ENCODE measurements at places on chromosomes 3 and 15.
A peak's percentile ranks its signal among the peaks of the same experiment; 100 is the strongest.

DNA sequence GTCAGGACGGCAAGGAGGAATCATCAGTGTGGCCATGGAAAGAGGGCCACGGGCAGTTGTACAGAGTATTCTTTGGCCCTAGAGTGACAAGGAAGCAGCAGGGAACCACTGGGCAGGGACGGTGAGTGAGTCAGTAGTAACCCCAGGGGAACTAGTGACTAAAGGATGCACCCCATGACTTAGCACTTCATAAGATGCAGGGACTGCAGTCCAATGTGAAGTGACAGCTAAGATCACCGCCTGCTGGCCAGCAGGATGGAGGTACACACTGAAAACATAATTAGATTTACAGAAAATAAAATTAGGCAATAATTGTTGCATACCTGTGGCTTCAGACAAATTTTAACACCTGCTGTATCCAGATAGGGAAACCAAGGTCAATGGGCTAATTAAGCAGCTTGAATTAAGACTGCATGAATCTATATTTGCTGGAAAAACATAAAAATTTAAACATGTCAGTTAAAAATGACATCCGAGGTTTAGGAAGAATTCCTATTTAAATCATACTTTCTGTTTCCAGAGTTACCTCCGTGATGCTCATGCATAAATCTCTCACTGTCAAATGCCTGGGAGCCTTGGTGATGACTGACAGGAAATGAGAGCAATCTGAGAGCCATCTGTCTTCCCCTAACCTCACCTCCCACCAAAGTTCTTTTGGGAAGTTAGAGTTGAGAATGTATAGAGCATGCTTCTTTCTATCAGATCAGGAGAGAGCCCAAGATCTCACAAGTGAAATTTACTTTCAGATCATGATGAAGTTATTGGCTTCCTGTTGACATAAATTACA is 56.5 kb downstream of the DCLK3 start:
- DNase-seq, result no peak

DNA sequence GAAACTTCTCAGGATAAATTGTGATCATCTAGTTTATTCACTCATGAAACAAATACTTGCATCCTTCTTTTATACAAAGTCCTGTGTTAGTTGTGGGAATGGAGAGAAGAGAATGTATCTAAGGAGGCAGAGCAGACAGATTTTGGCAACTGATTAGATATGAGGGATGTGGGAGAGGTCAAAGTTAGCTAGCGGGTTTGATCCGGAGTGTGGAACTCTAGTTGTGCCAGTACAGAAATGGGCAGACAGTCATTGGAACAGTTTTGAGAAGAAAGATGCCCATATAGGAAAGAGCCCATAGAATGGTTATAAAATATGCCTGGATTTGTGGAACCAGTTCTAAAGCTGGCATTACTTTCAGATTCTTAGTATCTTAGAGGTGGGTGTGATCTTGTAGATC is 141.1 kb downstream of the FNDC3B start:
- DNase-seq, result no peak

- DNase-seq, result no peak
Measured at GRCh38 chr3:12746419-12746818, 12.6 kb downstream of the TMEM40 start.

GRCh38 chr3:40878464-40878905 is 320.8 kb upstream of the CTNNB1 start:
- no peak for DNase-seq

DNA sequence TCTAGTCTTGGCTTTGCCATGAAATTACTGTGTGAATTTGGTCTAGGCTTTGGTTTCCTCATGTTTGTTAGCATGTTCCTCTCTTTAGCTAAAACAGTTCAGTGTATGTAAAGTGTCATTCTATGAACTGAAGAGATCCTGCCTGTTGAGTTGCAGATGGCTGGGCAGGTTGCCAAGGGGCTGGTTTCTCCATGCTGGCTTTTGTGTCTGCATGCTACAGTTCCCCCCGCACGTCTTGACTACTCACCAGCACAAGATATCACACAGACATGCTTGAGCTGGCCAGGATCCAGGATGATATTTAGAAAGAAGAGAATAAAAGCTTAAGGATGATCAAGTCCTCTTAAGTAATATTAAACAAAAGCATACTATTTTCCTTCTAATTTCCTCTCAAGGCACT is 90.2 kb downstream of the CERS3 start:
- peak; percentile 5 for DNase-seq

DNA sequence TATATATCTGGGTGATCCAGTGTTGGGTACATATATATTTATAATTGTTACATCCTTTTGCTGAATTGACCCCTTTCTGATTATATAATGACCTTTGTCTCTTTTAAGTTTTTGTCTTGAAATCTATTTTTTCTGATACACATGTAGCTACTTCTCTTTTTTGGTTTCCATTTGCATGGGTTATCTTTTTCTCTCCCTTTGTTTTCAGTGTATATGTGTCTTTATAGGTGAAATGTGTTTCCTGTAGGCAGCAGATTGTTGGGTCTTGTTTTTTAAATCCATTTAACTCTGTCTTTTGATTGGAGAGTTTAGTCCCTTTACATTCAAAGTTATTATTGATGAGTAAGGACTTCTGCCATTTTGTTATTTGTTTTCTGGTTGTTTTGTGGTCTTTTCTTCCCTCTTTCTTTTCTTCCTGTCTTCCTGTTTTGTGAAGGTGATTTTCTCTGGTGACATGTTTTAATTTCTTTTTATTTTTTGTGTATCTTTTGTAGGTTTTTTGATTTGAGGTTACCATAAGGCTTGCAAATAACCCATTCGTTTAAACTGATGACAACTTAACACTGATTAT is 56.8 kb downstream of the STARD9 start:
- DNase-seq, result no peak

GRCh38 chr3:22371607-22372291 is 620.7 kb upstream of the ZNF385D start:
- no peak for DNase-seq

GRCh38 chr3:112376992-112377391 is 44.0 kb downstream of the CD200 start:
- DNase-seq, result no peak

DNA sequence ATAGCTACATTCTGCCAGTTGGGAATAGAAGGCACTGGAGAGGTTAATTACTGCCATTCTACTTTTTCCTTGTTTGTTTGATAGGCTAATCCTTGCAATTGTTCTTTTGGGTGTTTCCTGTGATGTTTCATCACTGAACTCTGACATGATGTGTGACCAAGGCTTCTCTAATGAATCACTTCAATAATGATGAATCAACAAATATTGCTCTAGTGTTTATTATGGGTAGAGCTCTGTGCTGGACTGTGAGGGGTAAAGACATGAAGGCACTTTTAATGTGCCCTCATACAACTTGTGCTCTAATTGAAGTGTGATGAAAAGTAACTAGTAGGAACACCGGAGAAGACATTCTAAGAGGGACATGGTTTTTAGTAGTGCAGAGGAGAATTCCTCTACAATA is 233.6 kb downstream of the WDR72 start:
- no peak for DNase-seq

GRCh38 chr3:42063888-42064287 is 27.3 kb upstream of the TRAK1 start:
- DNase-seq, result no peak

DNA sequence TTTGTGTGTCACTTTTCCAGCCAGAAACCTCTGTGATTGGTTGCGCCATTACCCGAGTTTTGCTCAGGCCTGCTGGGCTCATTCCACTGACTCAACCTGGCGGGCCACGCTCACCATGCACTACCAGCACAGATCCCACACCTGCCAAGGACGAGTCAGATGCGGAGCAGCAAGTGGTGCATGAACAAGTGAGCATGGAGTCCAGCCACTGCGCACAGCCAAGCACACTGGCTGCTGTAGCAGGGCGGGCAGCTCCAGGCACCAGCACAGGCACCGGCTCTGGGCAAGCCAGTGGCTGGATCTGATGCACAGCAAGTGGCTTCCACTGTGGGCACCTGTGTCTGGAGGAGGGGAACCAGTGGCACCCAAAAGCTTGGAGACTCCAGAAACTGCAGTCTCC is 110.4 kb downstream of the CBLB start:
- DNase-seq, result no peak

DNA sequence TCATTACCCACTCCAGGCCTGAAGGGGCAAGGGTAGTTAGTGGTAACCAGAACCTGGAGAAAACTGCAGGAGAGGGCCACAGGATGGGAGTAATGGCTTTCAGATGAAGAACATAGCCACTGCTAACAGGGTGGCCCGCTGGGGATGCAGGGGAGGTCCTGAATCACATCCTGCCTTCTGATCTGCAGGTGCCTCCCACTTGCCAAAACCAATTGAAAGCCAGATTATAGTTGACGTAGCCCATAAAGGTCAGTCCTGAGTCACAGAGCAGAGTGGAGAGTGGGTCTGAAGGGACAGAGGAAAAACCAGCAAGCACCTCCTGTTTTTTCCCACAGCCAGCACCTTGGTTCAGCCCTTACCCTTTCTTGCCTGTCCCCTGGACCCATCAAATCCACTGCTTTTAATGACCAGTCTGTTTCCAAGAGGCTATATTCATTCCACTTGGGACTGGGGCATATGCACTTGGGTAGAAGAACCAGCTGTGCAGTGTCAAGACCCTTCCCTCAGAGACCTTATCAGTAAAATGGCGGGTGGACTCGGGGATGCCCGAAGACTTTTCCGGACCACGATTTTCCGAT is 646 bp upstream of the SLC35G2 start:
- DNase-seq, result peak; percentile 56

GRCh38 chr3:61758839-61759238 is 197.5 kb downstream of the PTPRG start:
- no peak for DNase-seq

DNA sequence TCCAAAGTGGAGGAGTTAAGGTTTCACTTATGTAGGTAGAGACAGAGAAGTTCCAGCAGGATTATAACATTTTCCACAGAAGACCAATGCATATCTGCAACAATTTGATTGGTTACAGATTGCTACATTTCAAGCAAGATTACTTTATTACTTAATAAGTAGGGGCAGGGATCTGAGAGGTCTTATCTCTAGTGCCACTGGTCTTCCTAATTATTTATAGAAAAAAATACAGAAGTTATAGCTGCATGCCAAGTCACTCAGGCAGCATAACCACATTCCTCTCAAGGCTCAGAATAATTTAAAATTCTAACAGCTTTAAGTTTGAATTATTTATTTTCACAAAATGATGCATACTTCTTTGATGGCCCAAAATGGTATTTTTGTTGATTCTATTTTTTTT is 30.5 kb downstream of the RAD54L2 start:
- DNase-seq, result no peak

GRCh38 chr15:67601073-67601472 is 58.6 kb downstream of the MAP2K5 start:
- DNase-seq, result no peak

DNA sequence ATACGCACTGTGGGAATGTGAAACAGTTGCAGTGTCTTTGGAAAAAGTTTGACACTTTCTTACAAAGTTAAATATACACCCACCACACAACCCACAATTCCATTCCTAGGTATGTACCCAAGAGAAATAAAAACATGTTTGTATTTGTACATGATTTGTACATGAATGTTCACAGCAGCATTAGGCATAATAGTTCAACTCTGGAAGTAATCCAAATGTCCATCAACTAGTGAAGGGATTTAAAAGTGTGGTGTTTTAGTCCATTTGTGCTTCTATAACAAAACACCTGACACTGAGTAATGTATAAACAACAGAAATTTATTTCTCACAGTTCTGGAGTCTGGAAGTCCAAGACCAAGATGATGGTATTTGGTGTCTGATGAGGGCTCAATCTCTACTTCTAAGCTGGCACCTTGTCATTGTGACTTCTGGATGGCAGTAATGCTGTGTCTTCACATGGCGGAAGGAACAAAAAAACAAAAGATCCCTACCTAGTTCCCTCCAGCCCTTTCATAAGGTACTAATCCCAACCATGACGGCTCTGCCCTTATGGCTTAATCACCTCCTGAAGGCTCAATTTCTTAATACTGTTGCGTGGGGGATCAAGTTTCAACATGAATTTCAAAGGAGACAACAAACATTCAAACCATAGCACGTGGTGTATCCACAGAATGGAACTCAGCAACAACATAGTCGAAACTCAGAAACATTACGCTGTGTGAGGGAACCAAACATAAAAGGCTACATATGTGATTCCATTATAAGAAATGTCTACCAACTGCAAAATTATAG is 120.5 kb downstream of the AQP9 start:
- no peak for DNase-seq

GRCh38 chr3:151197981-151198767 is 4.8 kb downstream of the GPR171 start:
- no peak for DNase-seq

- DNase-seq, result no peak
Measured at GRCh38 chr15:55990516-55990915, 2.9 kb downstream of the NEDD4 start.

DNA sequence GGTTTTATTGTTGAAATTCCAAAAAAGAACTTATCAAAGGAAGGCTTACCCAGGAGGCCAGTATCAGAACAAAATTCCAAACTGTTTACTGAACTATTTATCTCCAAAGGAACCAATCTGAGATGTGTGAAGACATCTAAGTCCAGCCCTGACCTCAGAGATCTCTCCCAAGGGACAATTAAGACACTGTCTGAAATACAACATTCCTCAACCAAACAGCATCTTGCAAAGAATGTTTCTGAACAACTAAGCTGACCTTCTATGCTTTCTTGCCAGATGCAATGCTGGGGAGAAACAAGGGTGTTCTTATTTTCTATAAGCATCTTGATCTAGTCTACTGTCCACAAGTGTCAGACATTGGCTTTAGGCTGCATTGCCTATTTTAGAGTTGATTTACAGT is 13.6 kb downstream of the PDZRN3 start:
- DNase-seq, result no peak

GRCh38 chr15:39300451-39301153 is 280.3 kb upstream of the THBS1 start:
- DNase-seq, result no peak

DNA sequence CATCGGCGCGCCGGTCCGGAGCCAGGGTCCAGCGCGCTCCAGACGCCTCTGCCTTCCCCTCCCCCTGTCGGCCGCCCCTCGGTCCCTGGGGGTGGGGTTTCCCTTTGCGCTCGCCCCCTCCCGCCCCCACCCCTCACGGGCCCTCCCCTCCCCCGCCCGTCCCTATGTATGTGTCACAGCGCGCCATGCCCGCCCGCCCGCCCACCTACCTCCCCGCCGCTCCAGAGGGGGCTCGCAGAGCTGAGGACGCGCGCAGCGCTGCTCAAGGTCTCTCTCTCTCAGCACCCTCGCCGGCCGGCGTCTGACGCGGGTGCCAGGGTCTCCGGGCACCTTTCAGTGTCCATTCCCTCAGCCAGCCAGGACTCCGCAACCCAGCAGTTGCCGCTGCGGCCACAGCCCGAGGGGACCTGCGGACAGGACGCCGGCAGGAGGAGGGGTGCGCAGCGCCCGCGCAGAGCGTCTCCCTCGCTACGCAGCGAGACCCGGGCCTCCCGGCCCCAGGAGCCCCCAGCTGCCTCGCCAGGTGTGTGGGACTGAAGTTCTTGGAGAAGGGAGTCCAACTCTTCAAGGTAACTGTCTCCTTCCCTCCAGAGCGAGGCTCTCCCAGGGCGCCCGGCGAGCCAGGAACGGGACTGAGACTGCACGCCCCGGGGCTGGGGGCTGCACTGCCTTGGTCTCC is at the start of gene ACAN:
TSS of gene ACAN (plus strand) at position 196 of the 679 bp plus-strand sequence. CDS start 32,771 bp downstream, outside the sequence.
- no peak for DNase-seq

GRCh38 chr15:80055933-80056332 is 3.5 kb upstream of the ZFAND6 start:
- DNase-seq, result no peak

All from stimulated activated CD8-positive, alpha-beta memory T cell treated with anti-CD3 and anti-CD28 coated beads, Interleukin-7, amount 100 ng/mL, for 48 hours (primary cell).